ENCODE measurements at places on chromosomes 13 and 19.

- no peak for DNase-seq
These were observed 20.2 kb upstream of the DGKH start for GRCh38 chr13:42028113-42028799.

DNA sequence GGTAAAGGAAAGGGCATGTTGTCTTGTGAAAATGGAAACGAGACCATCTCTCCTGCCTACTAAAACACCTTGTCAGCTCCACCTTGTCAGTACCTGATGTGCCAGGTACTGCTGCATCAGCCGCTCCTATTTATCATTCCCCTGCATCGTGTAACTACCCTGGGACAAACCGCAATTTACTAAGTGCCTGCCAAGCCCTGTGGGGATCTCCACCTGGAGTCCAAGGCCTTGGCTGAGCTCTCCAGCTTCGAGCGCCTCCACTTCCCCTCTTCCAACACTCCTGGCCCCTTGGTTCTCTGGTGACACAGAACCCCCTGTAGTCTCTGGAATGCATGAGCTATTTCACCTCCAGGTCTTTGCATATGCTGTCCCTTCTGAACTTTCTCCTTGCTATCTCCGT, 25.9 kb upstream of the CCNP start:
- DNase-seq, result no peak

DNA sequence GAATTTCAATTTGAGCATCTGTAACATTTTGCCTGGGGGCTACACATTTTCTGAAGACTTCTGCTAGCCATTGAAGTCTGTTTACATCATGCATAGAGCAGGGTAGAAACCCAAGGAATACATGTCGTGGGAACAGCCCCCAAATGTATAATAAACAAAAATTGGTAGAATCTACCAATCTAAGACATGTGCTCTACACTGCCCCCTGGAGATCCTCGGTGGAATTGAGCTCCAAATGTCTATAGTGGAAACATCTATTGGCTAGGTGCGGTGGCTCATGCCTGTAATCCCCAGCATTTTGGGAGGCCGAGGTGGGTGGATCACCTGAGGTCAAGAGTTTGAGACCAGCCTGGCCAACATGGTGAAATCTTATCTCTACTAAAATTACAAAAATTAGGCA, 57.3 kb downstream of the MBD3L2B start:
- DNase-seq, result no peak

GRCh38 chr13:33233547-33233946, 52.0 kb downstream of the STARD13 start:
- DNase-seq, result no peak

GRCh38 chr13:100673713-100674571, 653 bp downstream of the TMTC4 start:
- no peak for DNase-seq
